ENCODE measurements at places on chromosomes 5 and 9.

DNA sequence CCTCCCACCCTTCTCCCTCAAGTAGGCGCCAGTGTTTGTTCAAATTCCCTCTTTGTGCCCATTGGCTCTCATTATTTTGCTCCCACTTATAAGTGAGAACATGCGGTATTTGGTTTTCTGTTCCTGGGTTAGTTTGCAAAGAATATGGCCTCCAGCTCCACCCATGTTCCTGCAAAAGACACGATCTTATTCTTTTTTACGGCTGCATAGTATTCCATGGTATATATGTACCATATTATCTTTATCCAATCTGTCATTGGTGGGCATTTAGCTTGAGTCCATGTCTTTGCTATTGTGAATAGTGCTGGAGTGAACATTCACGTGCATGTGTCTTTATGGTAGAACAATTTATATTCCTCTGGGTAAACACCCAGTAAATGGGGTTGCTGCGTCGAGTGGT, 63.0 kb upstream of the OTULINL start:
- DNase-seq = no peak

DNA sequence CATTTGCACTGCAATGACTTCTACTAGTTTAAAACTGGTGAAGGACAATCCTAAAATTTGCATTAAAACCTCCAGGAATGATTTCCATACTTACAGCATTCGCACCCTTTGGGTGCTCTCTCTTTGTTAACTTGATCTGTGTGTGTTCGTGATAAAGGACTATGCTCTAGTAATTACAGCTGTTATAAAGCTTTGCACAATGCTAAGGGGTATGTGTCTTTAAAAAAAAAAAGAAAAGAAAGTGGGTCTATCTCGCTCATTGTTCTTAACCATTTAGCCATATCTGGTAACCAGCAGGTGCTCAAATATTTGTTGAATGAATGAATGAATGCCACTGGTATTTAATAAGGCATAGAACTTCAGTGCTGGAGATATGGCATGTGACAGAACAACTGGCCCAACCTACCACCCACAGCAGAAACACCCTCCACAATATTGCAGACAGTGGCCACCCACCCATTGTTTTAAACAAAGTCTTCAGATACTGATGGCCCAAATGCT, 8.7 kb downstream of the TRIM36 start:
- DNase-seq = no peak

DNA sequence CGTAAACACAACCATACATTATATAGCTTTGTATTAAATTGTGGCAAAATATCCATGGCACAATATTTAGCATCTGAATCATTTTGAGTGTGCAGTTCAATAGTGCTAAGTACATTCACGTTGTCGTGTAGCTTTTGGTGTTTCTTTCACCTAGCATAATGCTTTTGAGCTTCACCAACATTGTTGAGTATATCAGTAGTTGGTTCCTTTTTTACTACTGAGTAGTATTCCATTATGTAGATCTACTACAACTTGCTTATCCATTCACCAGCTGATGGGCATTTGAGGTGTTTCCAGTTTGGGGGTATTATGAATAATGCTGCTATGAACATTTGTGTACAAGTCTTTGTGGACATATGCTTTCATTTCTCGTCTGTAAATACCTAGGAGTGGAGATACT, 27.3 kb upstream of the CTNNAL1 start:
- no peak for DNase-seq

DNA sequence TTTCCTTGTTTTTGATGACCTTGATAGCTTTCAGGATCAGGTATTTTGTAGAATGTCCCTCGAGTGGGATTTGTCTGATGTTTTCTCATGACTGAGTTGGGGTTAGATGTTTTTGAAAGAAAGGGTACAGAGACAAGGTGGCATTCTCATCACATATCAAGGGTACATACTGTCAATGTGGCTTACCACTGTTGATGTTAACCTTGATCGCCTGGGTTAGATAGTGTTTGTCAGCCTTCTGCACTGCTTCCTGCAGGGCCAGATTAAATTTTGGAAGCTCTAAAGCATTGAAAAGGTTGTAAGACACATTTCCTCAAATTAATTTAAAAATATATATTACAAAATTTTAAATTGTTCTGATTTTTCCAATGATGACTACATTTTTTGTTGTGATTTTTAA, 287.4 kb upstream of the ACTBL2 start:
- no peak for DNase-seq

GRCh38 chr5:142106061-142106460, 2.5 kb upstream of the NDFIP1 start:
- no peak for DNase-seq
